ENCODE measurements at places on chromosomes 1 and 21. TPM values are rescaled to one million over a fixed set of nuclear protein-coding genes. Genes with fewer than 3 reads are reported as not detected.
A peak's percentile ranks its signal among the peaks of the same experiment; 100 is the strongest.

DNA sequence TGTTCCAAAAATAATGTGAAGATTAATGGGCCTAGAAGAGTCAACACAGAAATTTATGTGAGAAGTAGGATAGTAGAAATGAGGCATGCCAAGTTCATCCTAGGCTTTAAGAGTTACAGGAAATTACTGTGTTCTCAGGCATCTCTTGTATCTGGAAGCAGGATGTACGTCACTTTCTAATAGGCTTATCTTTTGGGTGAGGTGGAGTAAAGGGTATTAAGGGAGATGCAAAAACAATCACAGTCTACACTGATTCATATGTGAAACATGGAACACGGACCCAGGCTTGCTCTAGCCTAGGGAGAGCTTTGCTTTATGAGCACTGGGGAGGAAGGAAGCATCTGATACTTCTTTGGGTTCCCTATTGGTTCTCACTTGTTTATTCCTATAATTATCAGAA lies 84.5 kb upstream of the RGS4 start:
- no peak for DNase-seq

DNA sequence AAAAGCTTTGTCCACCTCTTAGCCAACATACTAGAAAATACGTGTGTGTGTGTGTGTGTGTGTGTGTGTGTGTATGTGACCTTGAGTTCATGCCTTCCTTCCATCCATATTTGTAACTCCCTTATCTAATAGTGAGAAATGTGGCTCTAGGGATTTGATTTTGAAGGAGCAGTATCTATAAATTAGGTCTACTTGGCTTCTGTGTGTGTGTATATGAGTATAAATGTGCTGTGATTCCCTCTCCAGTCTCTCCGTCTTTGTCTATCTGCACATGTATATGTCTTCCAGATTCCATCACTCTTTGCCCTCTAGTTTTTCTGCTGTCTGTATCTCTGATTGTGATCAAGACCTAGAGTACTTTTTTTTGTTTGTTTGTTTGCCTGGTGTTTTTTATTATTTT lies 11.9 kb upstream of the NBL1 start:
- no peak for DNase-seq

- no peak for DNase-seq
Observed at GRCh38 chr1:7915826-7916500, 24.7 kb downstream of the TNFRSF9 start.

SHISA4 gene
- total RNA-seq, result 24.5 TPM

GRCh38 chr1:244272471-244273261 lies 179.0 kb downstream of the ADSS2 start:
- DNase-seq, result peak; percentile 65

SEMA6C gene
- total RNA-seq, result 173 TPM

DNA sequence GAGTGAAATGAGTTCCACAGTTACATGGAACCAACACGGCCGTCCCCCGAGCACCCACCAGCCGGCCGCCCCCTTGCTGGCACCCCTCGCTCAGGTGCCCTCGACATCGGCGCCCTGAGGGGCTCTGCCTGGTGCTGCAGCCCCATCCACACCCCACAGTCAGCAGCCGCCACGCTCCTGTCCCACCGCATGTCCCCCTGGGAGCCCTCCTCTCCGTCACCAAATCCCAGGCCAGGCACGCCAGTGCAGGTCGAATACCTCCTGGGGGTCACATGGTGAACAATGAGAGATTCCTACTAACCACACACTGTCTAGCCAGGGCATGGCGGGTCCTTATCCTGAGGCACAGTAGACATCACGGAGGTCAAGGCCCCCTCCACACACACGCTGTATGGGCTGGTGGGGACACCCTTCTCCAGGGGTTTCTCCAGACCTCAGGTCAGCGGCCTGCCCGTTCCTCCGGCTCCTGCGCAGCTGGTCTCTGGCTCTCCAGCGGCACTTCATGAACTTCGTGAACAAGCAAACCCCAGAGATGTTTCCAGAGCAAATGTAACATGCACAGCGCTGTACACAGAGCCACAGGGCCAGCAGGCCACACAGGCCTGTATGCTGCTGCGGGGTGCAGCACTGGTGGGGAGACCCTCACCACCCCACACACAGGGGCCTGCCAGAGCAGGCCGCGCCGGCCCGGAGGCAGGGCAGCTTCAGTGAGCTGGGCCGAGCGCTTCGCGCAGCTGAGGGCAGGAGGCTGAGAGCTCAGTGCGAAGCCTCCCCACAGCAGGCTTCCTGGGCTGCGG lies 21.8 kb downstream of the POFUT2 start:
- DNase-seq, result no peak

DCDC2B gene
- total RNA-seq, result not detected

Data from prostate gland (tissue), 2 donors.